ENCODE measurements at places on chromosomes 3 and 15. TPM values are rescaled to one million over a fixed set of nuclear protein-coding genes. Genes with fewer than 3 reads are reported as not detected.

WDR72 gene
- not detected for total RNA-seq

CHRNA3 gene
- total RNA-seq: not detected

CNTN3 gene
- not detected for total RNA-seq

NR2F2 gene
- total RNA-seq: not detected

SPTSSB gene
- total RNA-seq: not detected

KBTBD13 gene
- not detected for total RNA-seq

BCHE gene
- not detected for total RNA-seq

SATB1 gene
- total RNA-seq: 273 TPM

DNA sequence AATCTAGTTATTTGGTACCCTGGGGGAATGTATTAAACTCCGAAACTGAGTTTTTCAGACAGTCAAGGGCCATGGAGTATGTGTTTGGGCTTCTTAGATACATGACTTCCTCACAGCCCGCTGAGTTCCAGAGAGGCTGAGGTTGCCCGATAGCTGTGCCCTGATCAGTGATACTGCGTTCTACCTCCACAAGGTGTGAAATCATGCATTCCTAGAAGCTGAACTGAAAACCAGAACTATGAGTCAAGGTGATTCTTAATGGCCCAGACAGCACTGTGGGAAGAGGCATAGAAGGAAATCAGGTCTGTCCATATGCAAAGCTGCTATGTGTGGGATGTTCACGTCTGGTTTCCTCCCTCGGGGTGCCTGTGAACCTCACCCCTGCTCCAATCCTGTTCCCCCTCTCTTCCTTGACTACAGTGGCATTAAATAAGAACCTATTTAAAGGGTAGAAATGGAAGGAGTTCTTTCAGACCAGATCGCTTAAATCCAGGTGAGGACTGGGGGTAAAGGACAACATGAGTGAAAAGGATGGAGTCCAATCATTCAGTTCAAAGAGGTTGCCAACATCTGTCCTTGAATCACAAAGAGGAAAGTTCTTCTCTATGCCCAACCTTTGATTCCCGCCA, 74.3 kb downstream of the MYO1E start:
- peak; percentile 37 for DNase-seq

GRCh38 chr3:183349421-183350157, 78.8 kb downstream of the MCF2L2 start:
- no peak for DNase-seq

GRCh38 chr3:112699436-112699978, 58.6 kb upstream of the CCDC80 start:
- DNase-seq: no peak

- no peak for DNase-seq
These were observed 116.1 kb upstream of the SLC7A14 start for GRCh38 chr3:170701696-170702678.

- DNase-seq: no peak
These were observed 73.7 kb downstream of the ABHD5 start for GRCh38 chr3:43764471-43764870.

DNA sequence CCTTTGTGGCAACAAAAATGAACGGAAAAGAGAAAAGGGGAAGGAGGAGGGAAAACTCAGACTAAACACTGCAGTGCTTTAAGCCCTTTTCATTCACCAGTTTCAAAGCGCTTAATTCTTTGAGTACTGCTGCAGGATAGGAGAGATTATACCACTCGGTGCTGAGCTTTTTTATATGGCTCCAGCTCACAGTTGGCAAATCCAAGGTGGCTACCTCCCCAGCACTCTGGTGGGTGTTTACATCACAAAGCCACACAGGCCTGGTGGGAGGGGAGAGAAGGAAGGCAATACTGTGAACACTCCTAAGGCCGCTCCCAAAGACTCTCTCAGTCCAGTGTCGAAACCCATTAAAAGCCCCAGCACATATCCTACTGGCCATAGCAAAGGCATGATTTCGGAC, 191.4 kb downstream of the STT3B start:
- DNase-seq: no peak

- DNase-seq: no peak
These were observed 591.1 kb downstream of the ZPLD1 start for GRCh38 chr3:103025880-103026279.

GRCh38 chr15:42018306-42019224, 2.3 kb downstream of the PLA2G4E start:
- no peak for DNase-seq

DNA sequence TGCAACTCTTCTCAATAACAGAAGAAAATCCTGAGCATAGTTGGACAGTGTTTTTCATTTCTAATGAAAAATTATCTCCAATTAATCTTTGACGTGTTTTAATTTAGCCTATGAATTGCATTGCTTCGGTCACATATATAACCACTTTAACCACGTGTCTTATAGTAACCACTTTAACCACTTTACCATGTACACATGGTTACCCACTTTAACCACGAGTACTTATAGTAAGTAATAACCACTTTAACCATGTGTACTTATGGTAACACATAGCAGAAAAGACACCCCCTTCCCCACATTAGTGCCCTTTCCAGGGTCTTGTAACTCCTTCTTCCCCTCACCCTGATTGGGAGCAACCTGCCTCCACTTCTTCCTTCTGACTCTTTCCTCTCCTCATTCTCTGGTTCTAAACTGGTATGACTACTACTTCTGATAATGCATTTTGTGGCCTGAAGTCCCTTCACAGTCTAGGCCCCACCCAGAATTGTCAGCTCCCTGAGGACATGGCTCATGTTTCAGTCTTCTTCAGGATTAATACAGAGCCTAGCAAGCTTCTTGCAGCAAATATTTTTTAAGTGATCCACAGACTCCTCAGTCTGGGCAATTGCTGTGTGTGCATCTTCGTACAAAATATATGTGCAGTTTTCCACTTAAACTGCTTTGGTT, 25.0 kb downstream of the SLC7A14 start:
- DNase-seq: no peak

- DNase-seq: no peak
These were observed 78.7 kb downstream of the ZNF280D start for GRCh38 chr15:56654624-56655023.

- DNase-seq: peak; percentile 34
These were observed 738 bp downstream of the YEATS2 start for GRCh38 chr3:183698318-183698751.

Measured in activated CD8-positive, alpha-beta T cell treated with anti-CD3 and anti-CD28 coated beads, Interleukin-2, amount 10 ng/mL, durations not matched to agents 7 days and 5 days (primary cell).